ENCODE measurements at places on chromosomes 4 and X.

DNA sequence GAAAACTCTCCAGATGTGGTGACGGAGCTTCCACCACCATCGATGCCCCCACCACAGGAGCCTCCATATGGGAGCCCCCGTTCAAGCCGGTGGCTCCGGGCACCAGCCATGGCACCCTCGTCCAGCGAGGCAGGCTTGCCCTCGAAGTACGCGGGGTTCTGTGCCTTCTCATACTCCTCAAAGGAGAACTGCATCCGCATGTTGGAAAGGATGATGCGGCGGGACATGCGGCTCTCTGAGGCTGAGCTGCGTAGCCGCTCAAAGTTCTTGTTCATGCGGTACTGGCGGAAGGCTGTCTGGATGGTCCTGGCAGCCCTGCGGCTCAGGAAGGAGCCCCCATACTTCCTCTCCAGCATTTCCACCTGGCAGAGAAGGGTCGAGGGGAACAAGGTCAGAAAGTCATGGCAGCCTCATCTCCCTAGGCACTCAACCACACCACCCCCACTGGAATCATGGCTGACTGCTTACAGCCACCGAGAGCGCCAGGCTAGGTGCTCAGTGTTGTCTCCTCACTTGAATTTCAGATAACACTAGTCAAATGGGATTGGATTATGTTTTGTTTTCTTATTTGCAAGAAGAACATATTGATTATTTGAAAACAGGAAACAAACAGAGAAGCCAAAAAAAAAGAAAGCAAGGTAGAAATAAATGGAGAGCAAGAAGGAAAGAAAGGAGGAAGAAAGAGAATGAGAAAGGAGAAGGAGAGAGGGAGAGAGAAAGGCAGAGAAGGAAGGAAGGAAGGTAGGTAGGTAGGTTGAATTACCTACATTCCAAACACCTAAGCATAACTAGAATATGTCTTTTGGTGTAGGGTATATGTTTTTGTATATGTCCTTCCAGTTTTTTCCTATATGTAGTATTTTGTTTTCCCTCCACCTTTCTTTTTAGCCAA, 26.6 kb downstream of the IQSEC2 start:
- DNase-seq = no peak

DNA sequence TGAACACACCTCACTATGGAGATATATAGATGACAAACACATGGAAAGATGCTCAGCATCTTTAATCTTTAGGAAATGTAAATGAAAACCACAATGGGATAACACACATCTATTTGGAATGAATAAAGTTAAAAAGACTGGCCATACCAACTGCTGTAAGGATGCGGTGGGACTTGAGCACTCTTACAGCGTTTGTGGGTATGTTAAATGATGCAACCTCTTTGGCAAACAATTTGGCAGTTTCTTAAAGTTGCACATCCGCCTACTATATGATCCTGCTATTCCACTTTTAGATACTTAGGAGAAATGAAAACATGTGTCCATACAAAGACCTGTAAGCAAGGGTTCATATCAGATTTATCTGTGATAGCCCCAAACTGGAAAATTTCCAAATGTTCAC, 50.7 kb downstream of the MRPL1 start:
- DNase-seq = no peak

DNA sequence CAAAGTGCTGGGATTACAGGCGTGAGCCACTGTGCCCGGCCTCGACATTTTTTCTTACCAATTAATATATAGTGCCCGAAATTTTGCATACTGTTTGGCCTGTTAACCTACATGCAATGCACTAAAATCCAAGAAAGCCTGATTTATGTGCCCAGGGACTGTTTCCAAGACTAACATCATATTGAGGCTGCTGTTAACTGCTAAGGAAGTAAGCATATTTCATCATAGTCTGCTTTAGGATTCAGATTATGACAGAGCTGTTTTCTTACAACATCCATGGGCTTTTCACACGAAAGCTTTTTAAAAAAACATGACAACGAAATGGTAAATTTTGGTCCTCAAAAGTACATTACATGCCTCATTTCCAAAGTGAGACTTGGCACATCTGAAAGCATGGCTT, 84.4 kb downstream of the STOX2 start:
- no peak for DNase-seq

DNA sequence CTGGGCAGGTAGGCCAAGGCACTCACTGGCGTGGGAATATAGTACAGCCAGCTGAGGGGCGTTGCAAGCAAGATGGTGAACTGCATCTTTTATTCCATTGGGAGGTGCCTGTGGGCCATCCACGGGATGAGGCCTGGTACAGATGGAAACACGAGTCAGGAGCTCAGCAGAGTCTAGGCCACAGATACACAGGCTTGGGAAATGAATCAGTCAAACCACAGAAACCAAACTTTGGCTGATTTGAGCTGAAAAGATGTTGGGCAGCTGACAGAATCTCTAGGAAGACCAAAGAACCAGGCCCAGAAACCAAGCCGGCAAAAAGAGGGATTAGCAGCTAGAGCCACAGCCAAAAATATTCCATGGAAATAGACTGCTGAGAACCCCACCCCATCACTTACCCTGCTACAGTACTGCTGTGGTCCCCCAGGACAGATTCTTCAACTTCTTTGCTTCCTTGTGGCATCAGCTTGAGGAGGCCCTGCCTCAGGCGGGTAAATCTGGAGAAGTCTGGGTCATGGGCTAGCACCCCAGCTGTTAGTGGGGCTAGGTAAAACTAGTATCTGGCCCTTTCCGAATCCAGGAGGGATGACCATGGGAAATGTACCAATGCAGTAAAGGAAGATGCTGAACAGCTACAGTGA, 75.4 kb downstream of the TMEM131L start:
- no peak for DNase-seq

- no peak for DNase-seq
Measured at GRCh38 chr4:7705593-7705992, 234.1 kb downstream of the AFAP1 start.

- DNase-seq = no peak
Measured at GRCh38 chr4:3190549-3190948, 58.4 kb upstream of the MSANTD1 start.
